ENCODE measurements at places on chromosomes 2 and 18. TPM values are rescaled to one million over a fixed set of nuclear protein-coding genes. Genes with fewer than 3 reads are reported as not detected.
A peak's percentile ranks its signal among the peaks of the same experiment; 100 is the strongest.

DNA sequence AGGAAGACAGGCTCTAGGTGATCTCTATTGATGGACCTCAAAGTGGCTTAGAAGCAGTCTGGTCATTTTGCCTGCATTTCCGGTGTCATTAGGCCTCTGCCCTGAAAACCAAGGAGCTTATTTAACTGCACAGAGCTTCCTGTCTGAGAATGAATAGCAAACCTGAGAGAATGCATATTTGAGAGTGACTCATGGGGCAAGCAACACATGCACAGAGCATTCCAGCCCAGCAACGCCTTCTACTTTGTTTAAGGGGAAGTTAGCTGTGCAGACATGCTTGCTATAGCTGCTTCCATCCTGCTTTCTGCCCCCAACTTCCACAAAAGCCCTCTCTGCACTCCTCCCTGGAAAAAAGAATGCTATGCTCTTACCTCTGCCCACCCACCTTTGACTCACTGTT is 232.8 kb downstream of the GRB14 start:
- H3K36me3 ChIP-seq = no peaks in the 10 kb centered on the region
- no peaks in the 10 kb centered on the region for H3K4me1 ChIP-seq
- DNase-seq = peak; percentile 20

LYG2 gene
- total RNA-seq = not detected

NEUROD1 gene
- not detected for total RNA-seq

DNA sequence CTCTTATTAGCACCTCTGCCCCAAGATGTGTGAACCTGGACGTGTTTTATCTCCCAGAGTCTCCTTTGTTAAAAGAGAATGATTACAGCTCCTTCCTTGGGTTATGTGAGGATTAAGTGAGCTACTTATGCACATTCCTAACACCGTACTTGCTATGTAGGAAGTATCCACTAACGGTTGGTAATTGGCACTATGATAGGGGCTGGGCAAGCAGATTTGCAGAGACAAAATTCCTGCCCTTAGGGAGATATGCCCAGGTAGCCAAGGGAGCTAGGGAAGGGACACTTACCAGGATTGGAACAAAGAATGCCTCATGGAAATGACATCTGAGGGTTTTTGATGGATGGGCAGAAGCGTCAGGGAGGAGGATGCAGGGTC is 11.5 kb upstream of the ALPK2 start:
- H3K4me3 ChIP-seq = no peak overlapping the region
- H3K27ac ChIP-seq = no peak overlapping the region
- no peaks in the 10 kb centered on the region for H3K36me3 ChIP-seq
- no peak for DNase-seq

- no peaks in the 10 kb centered on the region for H3K36me3 ChIP-seq
- H3K27ac ChIP-seq = no peak overlapping the region
- no peaks in the 10 kb centered on the region for H3K27me3 ChIP-seq
- DNase-seq = no peak
Measured at GRCh38 chr2:120510751-120511395, 164.9 kb downstream of the INHBB start.

DNA sequence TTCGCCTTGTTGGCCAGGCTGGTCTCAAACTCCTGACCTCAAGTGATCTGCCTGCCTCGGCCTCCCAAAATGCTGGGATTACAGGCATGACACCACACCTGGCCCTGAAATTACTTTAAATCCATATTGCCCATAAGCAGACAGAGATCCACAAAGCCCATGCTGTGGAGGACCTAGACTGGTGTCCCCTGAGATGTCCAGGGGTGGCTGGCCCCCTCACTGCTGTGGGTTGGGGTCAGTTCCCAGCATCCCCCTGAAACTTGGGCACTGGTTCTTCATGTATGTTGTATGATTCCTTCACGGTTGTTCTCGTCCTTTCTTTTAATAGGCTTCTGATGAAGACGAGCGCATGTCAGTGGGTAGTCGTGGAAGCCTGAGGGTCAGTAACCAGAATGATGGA is 78.1 kb upstream of the RBM44 start:
- no peaks in the 10 kb centered on the region for H3K36me3 ChIP-seq
- H3K27me3 ChIP-seq = no peaks in the 10 kb centered on the region
- no peak for DNase-seq

REG3G gene
- not detected for total RNA-seq

- H3K4me3 ChIP-seq = no peak overlapping the region
- no peaks in the 10 kb centered on the region for H3K27me3 ChIP-seq
- H3K36me3 ChIP-seq = no peaks in the 10 kb centered on the region
Measured at GRCh38 chr18:60209042-60209441, 163.5 kb downstream of the MC4R start.

CNRIP1 gene
- not detected for total RNA-seq
